ENCODE measurements at places on chromosomes 2 and 18.

- no peak for DNase-seq
Measured at GRCh38 chr2:127166231-127166860, 53.8 kb downstream of the CYP27C1 start.

DNA sequence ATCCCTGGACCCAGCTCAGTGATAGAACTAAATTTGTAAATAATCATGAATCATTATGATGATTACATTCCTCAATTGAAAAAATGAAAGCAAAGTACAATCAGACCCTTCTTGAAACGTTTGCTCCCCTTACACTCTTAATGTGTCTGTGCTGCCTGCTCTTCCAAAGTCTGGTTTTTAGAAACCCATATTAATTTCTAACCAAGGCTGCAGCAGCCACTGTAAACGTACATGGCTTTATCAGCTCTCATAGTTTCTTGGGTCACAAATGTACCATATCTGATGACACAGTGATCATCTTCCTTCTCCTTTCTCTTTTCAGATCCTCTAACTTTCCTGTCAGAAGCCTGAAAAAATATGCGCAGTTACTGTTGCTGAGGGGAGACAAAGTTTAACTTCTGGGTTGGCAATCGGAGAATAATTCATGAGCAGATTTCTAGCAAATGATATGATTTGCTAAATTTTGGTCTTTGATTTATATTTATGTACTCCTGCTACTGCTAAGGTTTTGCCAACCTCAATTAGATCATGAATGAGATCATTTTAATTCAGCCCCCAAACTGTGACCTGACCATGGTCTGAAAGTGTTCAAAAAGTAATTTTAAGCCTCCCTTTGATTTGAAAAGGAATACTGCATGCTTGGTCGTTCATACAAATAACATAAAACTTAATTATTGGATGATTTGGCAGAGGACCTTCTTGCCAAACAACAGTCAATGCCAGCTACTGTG is 12.3 kb downstream of the ZEB2 start:
- no peak for DNase-seq

DNA sequence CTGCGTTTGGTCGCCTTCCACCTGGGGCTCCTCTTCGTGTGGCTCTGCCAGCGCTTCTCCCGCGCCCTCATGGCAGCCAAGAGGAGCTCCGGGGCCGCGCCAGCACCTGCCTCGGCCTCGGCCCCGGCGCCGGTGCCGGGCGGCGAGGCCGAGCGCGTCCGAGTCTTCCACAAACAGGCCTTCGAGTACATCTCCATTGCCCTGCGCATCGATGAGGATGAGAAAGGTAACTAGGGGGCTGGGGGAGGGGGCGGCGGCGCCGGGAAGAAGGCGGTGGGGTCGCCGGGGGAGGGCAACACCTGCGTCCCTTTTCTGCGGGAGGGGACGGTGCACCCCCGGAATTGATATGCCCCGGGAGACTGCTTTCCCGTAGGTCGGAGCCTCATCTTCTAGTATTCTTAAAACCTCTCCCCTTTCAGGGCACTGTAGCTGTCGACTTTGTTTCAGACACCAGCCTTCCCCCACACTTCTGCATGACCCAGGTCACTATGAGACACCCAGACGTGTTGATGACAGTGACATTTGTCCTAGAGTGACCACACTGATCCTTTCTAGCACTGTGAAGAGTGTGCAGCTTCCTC is 755 bp downstream of the SPAST start:
- DNase-seq, result no peak

GRCh38 chr18:7572822-7573221 is 5.7 kb downstream of the PTPRM start:
- no peak for DNase-seq

Data from DMS79 (cell line).